AG20443 (cell line): ENCODE measurements at places on chromosomes 1 and 21.

DNA sequence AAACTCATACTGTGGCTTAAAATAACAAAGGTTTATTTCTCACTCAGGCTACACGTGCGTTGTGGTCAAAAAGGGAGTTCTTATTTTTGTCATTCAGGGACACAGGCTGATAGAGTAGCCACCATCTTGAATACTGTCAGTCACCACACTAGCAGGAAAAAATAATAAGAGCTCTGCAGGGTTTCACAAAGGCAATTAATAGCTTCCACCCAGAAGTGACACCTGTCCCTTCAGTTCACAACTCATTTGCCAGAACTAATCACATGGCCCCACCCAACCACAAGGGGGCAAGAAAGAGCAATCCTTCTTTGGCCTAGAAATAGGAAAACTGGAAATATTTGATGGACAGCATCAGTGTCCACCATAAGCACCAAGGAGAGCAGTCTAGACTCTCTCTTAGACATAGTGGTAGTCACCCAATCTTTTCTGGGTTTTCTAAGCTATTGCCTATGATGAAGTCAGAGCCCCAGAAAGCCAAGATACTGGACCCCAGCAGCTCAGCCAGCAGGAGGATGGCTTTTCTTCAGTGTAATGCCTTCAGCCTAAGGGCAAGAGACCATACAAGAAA lies 8.2 kb downstream of the HAPLN2 start:
- peak; percentile 47 for DNase-seq

DNA sequence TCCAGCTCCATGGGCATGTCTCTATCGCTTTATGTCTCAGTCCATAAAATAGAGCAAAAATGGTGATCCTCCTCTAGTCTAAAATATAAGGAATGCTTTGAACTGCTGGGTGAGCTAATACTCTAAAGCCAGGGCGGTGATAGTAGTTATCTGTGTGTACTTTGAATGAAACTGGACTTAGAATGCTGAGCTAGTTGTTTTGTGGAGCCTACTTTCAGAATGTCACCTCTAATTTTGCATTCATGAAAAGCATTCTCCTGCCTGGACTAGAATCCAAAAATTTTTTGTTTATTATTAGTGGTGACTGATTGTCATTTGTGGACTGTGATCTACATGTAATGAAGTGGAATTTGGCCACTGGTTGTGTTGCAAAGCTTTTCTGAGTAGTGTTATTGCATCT lies 241.6 kb upstream of the C1orf105 start:
- no peak for DNase-seq

- DNase-seq: no peak
Measured at GRCh38 chr1:172547071-172547470, 14.1 kb downstream of the SUCO start.

- peak; percentile 50 for DNase-seq
Measured at GRCh38 chr1:214427871-214428277, 123.5 kb downstream of the PTPN14 start.

- no peak for DNase-seq
Measured at GRCh38 chr1:25012966-25013962, 83.2 kb upstream of the RUNX3 start.

DNA sequence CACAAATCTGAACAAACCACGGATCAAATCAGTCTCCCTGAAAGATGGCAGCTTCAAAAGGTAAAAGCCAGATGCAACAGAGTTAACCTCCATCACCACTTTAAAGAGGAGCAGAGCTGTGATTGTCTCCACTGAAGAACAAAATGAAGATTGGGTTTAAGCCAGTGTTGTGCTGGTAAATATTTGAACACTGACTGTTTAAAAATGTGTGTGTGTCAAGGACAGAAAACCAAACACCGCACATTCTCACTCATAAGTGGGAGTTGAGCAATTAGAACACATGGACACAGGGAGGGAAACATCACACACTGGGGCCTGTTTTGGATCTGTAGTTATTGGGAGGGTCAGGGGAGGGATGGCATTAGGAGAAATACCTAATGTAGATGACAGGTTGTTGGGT lies 83.9 kb downstream of the ST6GALNAC5 start:
- no peak for DNase-seq

DNA sequence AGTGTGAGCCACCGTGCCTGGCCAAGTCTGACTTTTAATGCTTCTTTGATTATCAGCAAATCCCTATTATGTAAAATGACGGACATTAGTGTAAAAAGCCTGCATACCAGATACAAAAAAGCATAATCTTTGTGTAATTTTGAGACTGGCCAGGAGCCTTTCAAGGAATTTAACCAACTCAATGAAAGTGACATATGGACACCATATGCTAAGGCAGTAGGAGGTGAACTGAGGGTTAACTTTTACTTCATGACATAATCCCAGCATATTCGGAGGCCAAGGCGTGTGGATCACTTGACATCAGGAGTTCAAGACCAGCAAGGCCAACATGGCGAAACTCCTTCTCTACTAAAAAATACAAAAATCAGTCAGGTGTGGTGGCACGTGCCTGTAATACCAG lies 94.6 kb downstream of the EIF4G3 start:
- DNase-seq: no peak

- no peak for DNase-seq
Measured at GRCh38 chr1:29762635-29763034, 526.3 kb downstream of the PTPRU start.

GRCh38 chr1:9129266-9130041 lies 552 bp upstream of the GPR157 start:
- peak; percentile 86 for DNase-seq

DNA sequence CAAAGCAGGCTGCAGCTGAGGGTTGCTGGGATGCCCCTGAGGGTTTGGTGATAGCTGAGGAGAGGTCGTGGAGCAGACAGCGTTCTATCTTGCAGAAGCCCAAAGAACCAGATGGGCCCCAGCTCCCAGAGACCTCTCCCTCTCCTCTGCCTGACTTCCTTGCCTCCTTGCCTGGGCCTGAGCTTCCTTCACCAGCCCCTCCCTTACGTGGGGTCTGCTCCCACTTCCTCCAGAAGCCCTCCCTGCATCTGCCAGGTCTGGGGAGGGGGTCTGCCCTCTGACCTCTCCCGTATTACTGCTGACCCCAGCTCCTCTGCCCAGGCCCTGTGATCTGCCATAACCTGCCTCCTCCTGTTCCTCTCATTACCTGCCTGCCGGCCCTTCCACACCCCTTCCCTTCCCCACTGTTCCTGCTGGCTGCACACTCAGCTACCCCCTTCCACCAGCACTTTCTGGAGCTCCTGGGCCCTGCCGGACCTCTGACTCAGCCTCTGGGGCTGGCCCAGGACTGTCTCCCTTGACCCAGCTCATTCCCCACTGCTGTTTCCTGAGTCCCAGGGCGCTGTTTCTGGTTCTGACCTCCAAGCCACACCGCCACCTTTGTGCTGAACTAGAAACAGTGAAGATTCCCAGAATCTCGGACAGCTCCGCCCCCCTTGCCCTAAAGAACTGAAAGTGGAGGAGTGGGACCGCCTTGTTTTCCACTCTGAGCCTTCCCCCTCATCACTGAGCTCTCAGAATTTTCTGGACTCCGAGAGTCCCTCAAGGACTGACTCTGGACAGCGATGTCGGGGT lies 237.7 kb upstream of the C1orf174 start:
- DNase-seq: no peak

GRCh38 chr1:118333601-118334210 lies 148.7 kb upstream of the SPAG17 start:
- DNase-seq: no peak
